ENCODE measurements at places on chromosomes 1 and 21.

DNA sequence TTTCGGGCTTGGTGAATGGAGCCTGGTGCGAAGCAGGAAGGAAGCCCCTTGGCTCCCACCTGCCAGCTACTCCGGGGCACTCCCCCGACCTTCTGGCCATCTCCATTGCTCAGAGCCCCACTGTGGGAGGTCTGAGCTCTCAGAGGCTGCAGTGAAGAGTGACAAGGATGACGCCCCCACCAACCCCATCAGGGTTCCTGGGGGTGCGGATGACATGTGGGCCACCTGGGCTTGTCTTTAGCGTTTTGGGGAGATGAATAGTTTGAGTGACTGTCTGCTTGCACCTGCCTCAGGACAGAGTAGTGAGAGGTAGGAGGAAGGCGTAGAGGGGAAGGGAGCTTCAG, 43.2 kb upstream of the LBR start:
- no peak for DNase-seq

DNA sequence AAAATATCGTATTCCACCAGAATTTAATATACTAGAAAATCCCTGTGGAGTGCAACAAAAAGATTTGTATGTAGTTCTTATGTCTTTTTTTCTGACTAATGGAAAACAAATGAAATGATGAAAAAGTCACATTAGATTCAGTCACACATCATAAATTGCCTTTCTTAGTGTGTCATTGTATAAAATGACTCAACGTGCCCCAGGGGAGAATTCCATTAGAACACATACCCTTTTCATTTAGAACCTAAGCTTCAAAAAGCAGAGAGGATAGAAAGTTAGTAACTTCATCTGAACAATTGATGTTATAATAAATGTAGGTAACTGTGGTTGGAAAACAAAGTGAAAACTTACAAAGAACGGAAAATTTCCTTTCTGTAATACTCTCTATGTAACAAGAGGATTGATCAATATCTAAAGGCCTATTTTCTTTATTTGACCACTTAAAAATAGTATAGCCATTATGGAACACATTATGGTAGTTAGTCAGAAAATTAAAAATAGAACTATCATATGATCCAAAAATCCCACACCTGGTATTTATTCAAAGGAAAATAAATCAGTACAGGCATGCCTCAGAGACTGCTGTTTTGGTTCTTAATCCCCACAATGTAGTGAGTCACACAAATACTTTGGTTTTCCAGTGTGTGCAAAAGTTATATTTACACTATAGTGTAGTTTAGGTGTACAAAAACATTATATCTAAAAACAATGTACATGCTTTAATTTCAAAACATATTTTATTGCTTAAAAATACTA, 1016.1 kb downstream of the KCNT2 start:
- DNase-seq: peak; percentile 28

- DNase-seq: no peak
These were observed 18.8 kb downstream of the WNT9A start for GRCh38 chr1:227928811-227929375.

DNA sequence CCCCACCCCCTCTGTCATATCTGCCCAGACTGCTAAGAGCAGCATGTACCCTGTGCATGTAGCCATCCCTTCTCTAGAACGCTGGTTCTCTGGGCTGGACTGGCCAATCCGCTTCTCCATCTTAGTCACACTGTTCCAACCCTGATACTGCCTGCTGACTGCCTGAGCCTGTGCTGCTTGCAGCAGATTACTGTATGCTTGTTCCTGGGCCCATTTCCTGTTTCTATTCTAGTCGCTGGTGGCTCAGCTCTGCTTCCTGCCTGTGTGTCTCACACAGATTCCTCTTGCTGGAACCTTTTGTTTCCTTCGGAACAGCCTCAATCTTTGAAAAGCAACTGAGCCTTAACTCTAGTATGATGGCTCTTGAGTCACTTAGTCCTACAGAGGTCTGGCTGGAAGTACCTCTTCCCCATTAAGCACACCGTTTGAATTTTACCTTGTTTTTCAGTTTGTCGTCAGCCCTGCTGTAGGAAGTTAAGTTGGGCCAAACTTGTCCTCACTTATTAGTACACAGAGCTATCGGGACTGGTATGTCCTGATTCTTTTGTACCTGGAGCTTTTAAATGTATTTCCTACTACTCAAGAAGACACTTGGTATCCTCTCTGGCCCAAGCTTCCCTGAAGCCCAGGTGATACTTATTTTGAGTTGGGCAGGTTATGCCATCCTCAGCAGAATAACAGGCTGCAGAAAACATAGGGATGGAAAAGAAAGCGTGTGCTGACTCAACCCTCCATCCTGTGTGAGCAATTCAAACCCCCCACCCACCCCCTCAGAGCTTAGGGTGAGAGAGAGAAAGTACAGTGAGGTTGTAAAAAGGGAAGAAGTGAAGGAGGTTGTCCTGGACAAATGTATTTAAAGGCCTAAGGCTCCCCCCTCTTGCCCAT, 43.4 kb upstream of the PIGV start:
- peak; percentile 56 for DNase-seq

DNA sequence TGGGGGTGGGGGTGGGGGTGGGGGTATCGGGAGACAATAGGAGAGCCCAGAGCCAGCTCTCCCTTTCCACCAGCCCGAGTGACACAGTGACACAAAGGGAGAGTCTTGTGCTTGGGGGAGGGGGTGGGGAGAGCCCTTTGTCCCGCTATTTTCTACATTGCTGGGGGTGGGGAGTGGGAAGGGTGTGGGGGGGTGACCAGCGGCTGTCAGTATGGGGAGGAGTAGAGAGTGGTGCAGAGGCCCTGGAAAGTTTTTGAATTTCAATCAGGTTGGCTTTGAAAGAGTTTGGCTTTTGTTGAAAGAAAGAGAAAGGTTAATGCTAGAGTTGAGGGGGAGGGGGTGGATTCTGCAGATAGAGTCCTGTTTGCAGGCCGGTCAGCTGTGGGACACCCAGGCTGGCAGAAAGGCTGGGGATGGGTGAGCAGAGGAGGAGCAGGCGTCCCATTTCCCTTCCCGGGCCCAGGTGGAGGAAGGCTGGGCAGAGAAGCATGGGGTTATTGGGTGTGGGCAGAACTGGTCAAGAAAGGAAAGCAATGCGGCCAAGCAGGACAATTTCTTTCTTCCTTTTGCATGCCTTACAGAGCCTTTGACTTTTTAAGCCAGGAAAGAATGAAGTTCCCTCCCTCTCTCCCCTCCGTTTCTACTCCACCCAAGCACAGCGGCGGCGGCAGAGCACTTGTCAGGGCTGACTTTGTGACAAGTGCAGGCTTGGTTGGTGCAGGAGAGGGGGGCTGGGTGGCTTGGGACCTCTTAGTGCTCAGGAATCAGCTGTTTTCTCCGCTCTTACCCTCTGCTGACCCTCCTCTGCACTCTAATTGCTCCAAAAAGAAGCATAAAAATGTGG, 96.2 kb downstream of the RNF220 start:
- DNase-seq: no peak
